ENCODE measurements at places on chromosomes 12 and 14.
A peak's percentile ranks its signal among the peaks of the same experiment; 100 is the strongest.

GRCh38 chr12:131370791-131371347, 340.0 kb upstream of the SFSWAP start:
- DNase-seq: no peak

DNA sequence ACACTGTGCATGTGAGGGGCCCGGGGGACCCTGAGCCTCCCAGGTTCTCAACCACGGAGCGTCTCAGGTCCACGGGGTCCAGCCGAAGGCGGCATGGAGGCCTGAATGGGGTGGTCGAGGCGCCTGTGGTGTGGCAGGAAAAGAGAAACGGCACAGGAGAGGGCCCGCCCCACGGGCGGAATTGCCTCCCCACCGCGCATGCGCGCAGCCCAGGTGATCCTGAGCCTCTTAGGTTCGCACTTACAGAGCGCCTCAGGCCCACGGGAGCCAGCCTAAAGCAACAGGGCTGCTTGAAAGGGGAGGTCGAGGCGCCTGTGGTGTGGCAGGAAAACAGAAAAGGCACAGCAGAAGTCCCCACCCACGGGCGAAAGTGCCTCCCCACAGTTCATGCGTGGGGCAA, 311.0 kb downstream of the ALG10 start:
- peak; percentile 9 for DNase-seq

- DNase-seq: peak; percentile 11
These were observed 32.7 kb downstream of the MED6 start for GRCh38 chr14:70567791-70568190.

DNA sequence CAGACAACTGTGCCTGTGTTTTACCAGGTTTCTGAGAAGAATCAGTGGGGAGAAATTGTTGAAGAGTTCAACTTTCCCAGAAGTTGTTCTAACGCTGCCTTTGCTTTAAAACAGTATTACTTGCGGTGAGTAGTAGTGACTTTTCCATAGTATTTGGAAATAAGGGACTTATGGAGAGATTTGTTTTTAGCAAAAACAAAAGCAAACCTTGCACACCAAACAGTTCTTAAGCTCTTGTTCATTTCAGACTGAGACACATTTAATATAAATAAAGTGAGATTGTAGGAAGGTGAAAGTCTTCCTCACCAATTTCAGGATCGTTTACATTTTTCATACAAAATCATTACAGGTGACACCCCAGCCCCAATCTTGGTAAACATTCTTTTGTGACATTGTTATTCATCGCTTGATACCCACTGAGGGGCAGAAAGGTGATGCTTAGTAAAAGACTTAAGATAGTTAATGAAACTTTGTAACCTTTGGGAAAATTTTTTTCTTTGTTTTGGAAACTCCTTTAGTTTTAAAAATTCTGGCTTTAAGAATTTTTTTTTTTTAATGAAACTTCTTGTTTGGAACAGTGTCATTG, 1.8 kb downstream of the ARID2 start:
- no peak for DNase-seq

GRCh38 chr14:51490205-51490604, 161.5 kb upstream of the FRMD6 start:
- DNase-seq: no peak

- no peak for DNase-seq
These were observed 26.2 kb upstream of the PAWR start for GRCh38 chr12:79717006-79717405.

- DNase-seq: no peak
These were observed 2.5 kb downstream of the MYH6 start for GRCh38 chr14:23405516-23406025.

GRCh38 chr12:19030603-19031002, 98.9 kb upstream of the PLEKHA5 start:
- DNase-seq: peak; percentile 18

DNA sequence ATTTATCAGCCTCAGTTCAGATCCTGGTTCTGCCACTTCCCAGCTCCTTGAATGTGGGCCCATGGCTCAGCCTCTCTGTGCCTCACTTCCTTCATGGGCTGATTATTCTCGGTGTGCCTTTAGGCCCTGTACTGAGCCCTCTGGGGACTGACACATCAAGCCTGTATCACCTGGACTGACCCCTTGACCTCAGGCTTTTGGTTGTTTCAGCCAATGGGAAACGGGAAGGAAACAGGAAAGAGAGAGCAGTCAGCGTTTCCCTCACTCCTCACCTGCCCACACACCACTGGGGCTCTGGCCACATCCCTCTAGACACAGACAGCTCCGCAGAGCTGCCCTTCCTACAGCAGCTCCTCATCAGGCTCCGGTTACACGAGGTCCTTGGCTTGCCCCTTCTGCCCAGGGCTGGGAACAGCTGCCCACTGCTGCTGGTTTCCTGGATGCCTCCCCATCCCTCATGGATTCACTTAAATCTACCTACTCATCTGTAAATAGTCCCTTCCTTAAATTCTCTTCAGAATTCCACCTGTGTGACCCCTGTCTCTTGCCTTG, 37.0 kb upstream of the ITPR2 start:
- no peak for DNase-seq

- DNase-seq: no peak
These were observed 27.7 kb downstream of the PKP2 start for GRCh38 chr12:32868885-32869284.
